Activated CD4-positive, CD25-positive, alpha-beta regulatory T cell treated with anti-CD3 and anti-CD28 coated beads, Interleukin-2, amount 50 U/mL, for 16 hours (primary cell): ENCODE measurements at places on chromosomes 7 and 10.

GRCh38 chr7:64625114-64626082, 40.5 kb upstream of the ZNF107 start:
- DNase-seq = no peak

- no peak for DNase-seq
Observed at GRCh38 chr7:12093365-12093764, 117.7 kb upstream of the TMEM106B start.

- DNase-seq = no peak
Observed at GRCh38 chr7:5634107-5634950, 147.1 kb downstream of the RNF216 start.

DNA sequence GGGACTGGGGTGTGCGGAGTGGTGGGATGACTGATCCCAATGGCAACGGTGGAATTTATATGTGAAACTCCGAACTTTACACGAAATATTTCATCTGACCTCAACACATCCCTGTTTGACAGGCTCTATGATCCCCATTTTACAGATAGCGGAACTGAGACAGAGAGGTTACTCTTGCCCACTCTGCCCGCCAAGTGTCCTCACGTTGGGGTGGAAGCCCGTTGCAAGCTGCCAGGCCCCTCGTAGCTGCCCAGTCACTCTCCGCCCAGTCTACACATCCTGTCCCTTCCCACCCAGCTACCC, 397 bp upstream of the NFE2L3 start:
- no peak for DNase-seq

DNA sequence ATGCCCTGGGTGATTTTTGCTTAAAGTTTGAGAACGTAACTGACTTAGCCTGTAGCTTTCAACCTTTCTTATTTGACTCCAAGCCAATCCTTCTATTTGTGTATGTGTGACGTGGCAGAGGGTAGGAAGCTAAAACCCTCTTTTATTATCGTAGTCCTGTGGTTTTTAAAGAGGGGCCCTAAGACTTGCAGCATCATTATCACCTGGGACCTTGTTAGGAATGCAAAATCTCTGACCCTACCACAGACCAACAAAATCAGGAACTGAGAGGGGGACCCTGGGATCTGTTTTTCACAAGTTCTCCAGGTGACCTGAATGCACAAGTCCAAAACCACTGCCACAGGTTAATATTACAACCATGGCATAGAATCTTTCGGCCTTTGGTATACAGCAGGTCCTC, 80.1 kb downstream of the OSBPL3 start:
- no peak for DNase-seq

GRCh38 chr7:18835001-18835690, 282.3 kb downstream of the TWIST1 start:
- DNase-seq = no peak

DNA sequence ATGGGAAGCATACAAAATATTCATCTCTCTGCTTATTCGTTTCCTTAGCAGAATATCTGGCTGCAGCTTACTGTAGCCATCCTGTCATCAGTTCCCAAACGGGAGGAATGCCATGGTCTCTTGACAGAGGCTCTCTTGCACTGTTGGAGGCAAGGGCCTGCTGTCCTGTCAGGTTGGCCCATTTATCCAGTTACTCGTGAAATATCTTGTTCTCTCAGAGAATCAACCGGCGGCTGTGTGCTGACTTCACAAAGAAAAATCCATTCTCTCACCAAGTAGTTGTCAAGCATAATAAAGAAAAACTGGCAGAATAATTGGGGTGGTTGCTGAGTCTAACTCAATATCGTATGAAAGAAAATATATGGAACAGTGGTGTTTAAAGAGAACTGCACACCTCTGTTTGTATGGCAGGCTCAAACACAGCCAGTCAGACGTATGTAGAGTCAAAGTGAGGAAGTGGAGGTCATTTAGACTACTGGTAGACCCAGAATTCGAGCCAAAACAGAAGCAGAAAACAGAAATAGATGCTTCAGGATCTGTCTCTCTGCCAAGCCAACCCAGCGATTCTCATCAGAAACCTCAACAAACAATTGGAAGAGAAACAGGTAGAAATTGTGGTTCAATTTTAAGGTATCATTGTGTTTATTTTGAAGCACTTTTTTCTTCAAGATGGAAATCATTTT, 349.2 kb upstream of the PRKCQ start:
- DNase-seq = no peak

DNA sequence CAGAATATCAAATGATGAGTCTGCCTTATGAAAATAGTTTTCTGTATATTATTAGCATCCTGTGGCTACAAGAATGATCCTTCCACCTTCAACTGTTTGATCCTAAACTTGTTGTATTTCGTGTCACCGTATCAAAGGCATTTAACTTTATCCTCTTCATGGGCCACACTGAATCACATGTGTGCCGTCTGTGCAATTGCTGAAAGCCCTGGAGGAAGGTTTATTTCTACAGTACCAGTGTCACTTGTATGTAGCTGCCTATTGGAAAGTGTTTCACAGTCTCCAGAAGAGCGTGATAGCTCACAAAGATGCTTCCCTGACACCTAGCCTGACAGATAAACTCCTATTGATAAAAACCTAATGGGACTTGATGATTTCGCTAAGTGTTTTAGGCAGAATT, 94.5 kb downstream of the ITGA8 start:
- no peak for DNase-seq

DNA sequence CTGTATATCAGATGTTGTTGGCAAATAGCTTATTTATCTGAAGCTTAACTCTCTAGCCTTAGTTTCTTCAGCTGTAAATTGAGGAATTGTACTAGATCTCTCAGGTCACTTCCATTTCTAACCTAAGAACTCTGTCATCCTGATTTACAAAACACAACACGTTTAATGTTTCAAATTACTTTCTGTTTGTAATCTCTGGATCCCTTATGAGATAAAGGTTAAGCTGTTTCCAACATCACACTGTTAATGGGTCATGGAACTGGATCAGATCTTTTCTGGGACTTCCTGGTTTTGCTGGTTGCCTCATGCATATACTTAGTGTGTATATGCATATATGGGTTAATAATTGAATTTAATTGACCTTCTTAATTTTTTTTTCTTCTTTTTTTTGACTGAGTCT, 9.9 kb downstream of the SAMD8 start:
- no peak for DNase-seq

DNA sequence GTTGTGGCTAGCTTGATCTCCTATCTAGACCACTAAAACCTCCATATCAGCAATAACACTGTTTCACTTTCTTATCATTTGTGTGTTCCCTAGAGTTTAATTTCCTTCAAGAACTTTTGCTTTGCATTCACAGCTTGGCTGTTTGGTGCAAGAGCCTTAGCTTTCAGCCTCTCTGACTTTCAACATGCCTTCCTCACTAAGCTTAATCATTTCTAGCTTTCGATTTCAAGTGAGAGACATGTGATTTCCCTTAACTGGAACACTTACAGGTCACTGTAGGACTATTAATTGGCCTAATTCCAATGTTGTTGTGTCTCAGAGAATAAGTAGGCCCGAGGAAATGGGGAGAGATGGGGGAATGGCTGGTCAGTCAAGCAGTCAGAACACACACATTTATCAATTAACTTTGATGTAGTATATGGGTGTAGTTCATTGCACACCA, 10.6 kb upstream of the BPGM start:
- DNase-seq = no peak

- DNase-seq = no peak
Observed at GRCh38 chr10:26525586-26525985, 87.4 kb downstream of the APBB1IP start.

DNA sequence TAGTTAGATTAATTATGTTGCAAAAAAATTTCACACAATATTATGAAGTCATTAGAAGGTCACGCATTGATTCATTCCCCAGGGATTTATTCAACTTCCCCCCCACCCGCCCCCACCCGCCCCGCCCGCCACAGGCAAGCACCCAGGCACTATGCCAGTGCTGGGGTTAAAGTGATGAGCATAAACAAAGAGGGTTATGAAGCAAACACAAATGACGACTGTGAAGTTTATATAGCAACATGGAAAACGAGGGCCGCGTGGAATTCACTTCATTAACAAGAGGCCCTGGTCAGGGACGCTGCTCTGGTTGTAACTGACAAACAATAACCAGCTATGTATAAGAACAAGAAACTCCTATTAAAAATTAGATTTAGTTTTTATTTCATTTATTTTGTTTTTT, 656.5 kb upstream of the COBL start:
- no peak for DNase-seq
